ENCODE measurements at places on chromosomes 16 and 17. TPM values are rescaled to one million over a fixed set of nuclear protein-coding genes. Genes with fewer than 3 reads are reported as not detected.

- no peak for DNase-seq
- peaks cover 11% of the 10 kb centered on the region for H3K4me1 ChIP-seq
- no peak overlapping the region for H3K4me3 ChIP-seq
- H3K27ac ChIP-seq, result no peak overlapping the region
Measured at GRCh38 chr17:59520251-59520650, 45.2 kb upstream of the DHX40 start.

GRCh38 chr16:6560306-6561100 lies 772.1 kb upstream of the RBFOX1 start:
- H3K27me3 ChIP-seq, result no peaks in the 10 kb centered on the region
- no peaks in the 10 kb centered on the region for H3K36me3 ChIP-seq
- H3K4me1 ChIP-seq, result no peaks in the 10 kb centered on the region
- no peak overlapping the region for H3K27ac ChIP-seq

Gene PRM3
- total RNA-seq, result not detected

DNA sequence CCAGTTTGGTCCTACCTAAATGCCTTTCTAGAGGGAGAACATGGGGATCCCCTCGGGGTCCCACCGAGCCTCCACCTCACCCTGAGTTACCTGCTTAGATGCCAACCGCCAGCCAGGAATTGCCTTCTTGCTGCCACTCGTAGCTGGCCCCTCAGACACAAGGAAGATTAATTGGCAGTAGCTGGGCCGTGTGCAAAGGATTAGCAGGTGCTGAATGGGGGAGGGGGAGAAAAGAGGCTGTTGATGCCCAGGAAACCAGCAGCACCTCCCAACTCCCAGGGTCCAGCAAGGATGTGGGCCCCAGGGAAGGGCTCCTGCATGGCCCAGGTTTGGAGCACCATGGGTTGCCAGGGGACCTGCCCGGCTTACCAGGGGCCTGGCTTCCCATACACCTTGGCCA lies at the start of gene CNGB1:
TSS of gene CNGB1 (minus strand) at position 159 of the 400 bp plus-strand sequence. CDS start 3,842 bp downstream, outside the sequence.
- H3K4me3 ChIP-seq, result no peak within 1 kb of the TSS
- H3K36me3 ChIP-seq, result no peaks in the 10 kb centered on the region
- no peaks in the 10 kb centered on the region for H3K4me1 ChIP-seq

DNA sequence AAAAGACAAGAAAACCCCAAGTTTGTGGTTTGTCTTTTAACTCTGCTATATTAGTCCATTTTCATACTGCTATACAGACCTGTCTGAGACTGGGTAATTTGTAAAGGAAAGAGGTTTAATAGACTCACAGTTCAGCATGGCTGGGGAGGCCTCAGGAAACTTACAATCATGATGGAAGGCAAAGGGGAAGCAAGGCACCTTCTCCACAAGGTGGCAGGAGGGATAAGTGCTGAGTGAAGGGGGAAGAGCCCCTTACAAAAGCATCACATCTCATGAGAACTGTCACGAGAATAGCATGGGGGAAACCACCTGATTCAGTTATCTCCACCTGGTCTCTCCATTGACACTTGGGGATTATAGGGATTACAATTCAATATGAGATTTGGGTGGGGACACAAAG lies 13.5 kb upstream of the ADAM11 start:
- no peaks in the 10 kb centered on the region for H3K4me1 ChIP-seq
- DNase-seq, result no peak
- H3K27me3 ChIP-seq, result no peaks in the 10 kb centered on the region
- H3K27ac ChIP-seq, result no peak overlapping the region
- no peaks in the 10 kb centered on the region for H3K36me3 ChIP-seq
- H3K4me3 ChIP-seq, result no peak overlapping the region

GRCh38 chr16:85587762-85588556 lies 25.2 kb upstream of the GSE1 start:
- no peak overlapping the region for H3K4me3 ChIP-seq
- no peak overlapping the region for H3K27ac ChIP-seq
- peaks cover 25% of the 10 kb centered on the region for H3K4me1 ChIP-seq
- DNase-seq, result no peak
- H3K36me3 ChIP-seq, result no peaks in the 10 kb centered on the region

Gene GP1BA
- not detected for total RNA-seq

DNA sequence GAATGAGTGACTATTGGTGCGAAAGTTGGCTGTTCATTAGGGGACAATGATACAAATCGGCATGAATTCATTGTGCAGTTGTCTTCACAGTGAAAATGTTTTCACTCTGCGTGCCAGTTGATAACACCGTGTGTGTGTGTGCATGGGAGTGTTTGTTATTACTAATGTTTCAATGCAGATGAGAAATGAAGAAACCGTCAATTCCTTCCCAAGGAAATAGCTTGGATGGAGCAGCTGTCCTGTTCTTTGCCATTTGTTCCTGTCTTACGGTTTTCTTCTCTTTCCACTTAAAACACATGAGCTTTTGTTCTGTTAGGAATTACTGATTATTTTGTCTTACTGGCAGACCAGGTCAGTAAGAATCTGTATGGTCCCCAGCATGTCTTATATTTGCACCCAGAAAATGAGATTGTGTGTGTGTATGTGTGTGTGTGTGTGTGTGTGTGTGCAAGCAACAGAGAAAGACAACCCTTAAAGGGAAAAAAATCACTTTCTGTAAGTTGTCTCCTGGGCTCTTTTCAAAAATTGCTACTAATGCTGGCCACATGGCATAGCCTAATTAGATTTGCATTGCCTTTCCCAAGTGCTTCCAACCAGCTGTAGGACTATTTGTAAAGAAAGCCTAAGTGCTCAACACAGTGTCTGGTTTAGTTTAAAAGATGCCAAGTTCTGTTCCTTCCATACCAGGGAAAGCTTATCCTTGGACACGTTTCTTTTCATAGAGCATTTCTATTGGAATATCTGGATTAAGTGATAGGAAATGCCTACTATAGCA lies 23.8 kb downstream of the SHISA9 start:
- H3K4me3 ChIP-seq, result no peak overlapping the region
- H3K27me3 ChIP-seq, result no peaks in the 10 kb centered on the region
- H3K27ac ChIP-seq, result no peak overlapping the region

DNA sequence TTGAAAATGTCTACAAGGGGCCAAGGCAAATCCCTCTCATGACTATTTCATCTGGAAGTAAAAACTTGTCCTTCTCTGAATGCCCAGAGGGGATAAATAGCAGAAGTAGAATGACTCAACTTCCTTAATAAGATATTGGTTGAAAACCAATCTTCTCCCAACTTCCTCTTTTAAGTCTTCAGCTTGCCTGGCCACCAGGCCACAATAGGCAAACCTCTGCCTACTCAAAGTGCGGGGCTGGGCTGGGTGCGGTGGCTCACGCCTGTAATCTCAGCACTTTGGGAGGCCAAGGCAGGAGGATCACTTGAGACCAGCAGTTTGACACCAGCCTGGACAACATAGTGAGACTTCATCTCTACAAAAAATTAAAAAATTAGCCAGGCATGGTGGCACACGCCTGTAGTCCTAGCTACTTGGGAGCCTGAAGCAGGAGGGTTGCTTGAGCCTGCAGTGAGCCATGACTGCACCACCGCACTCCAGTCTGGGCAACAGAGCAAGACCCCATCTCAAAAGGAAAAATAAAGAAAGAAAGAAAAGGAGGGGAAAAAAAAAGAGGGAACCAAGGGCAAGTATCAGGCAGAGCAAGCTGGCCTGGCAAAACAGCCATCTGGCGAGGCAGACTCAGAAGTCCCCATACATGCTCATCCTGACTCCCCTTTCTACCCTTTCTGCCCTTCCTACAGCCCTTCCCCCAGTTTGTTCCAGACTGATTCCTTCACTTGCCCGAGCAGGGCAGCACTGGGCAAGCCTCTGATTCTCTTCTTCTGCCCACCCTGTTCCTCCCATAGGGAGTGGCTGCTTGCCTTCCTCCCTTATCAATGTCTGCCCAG lies 20.6 kb downstream of the MAP3K14 start:
- no peaks in the 10 kb centered on the region for H3K27me3 ChIP-seq
